CD4-positive, alpha-beta T cell treated with Interleukin-4 for 4 hours (primary cell): ENCODE measurements at places on chromosomes 5 and 9.
A peak's percentile ranks its signal among the peaks of the same experiment; 100 is the strongest.

- DNase-seq: no peak
Measured at GRCh38 chr5:133995883-133996563, 8.8 kb downstream of the VDAC1 start.

DNA sequence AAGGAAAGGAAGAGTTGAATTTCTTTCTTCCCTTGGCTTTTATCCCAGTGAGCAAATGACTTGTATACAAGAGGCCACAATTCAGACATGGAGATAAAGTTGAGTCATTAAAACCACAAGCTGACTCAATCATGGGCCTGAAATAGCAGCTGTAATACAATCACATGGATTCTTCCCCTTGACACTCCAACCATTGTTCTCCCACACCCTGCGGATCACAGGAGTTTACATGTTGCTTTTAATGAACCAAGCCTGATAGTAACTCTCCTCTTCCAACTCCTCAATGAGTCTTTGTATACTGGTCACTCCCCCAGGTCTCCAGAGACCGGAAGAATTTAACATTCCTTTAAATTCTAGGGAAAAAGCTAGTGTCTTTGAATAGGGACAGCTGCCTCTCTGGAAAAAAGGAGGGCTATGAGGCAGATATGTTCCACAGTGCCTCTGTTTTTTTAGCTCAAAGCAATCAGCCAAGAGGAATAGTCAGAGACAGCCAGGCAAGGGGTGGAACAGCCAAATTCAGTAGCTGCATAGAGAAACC is 32.4 kb downstream of the PCDHGC5 start:
- peak; percentile 15 for DNase-seq

GRCh38 chr5:68049053-68049713 is 166.4 kb upstream of the PIK3R1 start:
- DNase-seq: no peak

DNA sequence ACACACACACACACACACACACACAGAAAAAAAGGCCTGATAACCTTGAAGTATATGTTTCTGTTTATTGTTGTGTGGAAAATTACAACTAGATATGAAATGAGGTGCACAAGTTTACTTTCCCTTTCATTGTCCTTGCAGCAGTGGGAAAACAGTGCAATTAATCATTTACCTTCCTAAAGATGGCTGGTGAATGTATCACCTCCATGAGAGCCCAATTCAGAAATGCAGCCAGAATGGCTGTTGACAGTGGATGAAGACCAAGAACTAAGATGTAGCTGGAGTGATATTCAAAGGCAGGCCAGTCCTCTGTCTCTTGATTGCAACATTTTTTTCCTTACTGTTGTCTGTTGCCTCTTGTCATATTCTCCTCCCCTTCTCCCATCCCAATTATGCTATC is 49.6 kb upstream of the EIF4EBP3 start:
- no peak for DNase-seq

GRCh38 chr5:154364771-154365170 is 81.0 kb upstream of the SAP30L start:
- DNase-seq: no peak

- DNase-seq: no peak
Measured at GRCh38 chr5:149485655-149486615, 65.3 kb downstream of the CSNK1A1 start.

GRCh38 chr9:78296201-78296892 is 578 bp upstream of the PSAT1 start:
- no peak for DNase-seq

- DNase-seq: no peak
Measured at GRCh38 chr5:11128021-11128420, 367.0 kb upstream of the DAP start.

- no peak for DNase-seq
Measured at GRCh38 chr9:95266649-95267048, 50.9 kb downstream of the FANCC start.

DNA sequence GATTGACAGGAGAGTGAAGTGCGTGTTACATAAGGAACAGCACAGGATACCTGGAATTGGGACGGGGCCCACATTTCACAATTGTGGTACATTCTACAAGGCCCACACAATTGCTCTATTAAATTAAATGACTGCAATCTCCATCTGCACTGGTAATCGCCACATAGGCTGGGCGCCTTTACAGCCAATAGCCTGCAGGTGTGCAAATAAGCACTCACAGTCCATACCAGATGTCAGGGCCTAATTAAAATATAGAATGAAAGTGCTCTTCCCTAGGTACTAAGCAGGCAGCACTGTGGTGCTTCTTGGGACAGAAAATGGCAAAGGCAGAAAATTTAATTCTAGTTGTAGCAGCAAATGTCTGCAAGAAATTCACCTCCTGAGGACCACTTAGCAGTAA is 82.7 kb downstream of the ATP10B start:
- no peak for DNase-seq

DNA sequence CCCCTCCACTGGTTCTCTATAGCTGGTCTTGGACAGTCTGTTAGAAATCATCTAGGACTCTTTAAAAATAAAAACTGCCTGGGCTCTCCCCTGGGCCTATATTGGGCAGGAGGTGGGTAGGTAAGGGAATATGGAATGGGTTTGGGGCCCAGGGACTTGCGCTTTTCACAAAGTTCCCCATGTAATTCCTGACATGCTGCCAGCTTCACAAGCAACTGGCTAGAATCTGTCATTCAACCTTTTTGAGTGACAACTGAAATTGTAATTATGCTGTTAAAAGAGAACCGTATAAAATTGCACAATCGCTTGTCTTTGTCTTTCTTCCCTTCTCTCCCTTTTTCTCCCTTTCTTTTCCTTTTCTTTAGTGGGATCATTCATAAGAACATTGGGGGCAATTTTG is 603.1 kb downstream of the EBF1 start:
- DNase-seq: no peak

DNA sequence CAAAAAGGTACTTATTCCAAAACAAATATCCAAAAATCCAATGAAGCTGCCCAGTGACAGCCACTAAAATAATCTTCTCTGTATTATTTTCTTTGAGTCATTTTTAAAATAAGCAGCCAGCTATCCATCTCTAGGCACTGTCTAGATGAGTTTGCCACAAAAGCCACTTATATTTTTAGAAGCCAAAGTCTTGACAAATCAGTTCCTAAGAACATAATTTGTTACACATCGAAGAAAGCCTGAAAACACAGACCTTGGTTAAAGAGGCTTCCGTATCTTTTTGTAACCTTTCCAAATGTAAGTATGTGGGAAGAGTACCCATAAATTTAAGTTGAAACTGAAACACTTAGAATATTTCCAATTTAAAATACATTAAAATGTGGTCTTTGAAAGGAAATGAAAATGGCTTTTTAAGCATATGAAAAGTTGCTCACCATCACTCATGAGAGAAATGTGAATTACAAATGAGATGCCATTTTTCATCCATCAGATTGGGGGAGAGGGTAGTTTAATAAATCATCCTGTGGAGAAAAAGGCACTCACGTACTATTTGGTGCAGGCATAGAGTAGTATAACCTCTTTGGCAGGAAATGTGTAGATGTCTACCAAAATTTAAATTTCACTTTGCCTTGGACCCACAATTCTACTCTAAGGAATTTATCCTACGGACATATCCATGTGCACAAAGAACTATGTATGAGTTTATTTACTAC is 180.4 kb downstream of the MLLT3 start:
- no peak for DNase-seq

GRCh38 chr5:10470669-10471068 is 29.0 kb downstream of the ROPN1L start:
- no peak for DNase-seq

DNA sequence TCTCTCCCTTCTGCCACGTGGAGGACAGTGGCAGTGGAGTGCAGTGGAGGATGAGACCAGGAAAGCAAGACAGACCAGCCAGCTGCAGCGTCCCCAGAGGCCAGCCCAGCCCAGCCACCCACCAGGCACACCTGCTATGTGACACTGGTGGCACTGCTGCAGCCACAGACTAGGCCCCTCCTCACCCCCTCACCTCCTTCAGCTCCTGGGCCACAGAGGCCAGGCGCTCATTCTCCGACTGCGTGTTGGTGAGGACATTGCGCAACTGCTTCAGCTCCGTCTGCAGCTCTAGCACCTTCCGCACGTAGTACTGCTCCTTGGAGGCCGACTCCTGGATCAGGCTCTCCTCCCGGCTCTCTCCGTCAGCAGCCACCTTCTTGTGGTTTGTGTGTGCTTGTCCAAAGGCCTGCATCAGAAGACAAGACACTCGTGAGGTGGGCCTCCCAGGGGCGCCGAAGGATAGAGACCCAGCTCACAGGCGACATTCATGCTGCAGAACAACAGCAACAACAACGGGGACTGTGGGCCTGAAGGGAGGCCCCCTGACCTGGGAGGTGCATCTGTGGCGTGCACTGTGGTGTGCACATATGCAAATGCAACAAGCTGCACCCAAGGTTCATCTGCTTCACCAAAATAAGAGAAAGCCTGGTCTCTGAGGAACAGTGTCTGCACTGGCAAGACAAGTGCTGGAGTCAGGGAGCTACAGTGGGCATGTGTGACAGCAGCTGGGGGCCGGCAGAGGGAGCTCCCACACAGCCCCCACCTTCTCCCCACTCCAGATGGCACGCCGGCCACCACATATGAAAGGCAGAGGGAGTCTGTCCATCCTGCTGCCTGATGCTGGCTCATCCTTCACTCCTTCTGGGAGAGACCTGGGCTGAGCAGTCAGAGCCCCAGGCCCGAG is 35.5 kb downstream of the BICD2 start:
- no peak for DNase-seq

DNA sequence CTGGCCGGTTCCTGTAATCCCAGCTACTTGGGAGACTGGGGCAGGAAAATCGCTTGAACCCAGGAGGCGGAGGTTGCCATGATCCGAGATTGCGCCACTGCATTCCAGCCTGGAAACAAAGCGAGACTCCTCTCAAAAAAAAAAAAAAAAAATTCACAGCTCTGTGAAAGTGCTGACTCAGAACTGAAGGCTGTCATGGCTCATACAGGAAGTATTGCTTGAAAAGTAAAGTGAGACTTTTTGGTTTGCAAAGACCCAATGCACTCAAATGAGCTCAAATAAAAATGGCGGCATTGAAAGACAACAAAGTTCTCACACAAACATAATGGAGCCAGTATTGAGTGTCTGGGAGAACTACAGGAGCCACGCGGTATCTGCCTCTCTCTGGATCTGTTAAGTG is 202.1 kb downstream of the FBXL7 start:
- DNase-seq: no peak

DNA sequence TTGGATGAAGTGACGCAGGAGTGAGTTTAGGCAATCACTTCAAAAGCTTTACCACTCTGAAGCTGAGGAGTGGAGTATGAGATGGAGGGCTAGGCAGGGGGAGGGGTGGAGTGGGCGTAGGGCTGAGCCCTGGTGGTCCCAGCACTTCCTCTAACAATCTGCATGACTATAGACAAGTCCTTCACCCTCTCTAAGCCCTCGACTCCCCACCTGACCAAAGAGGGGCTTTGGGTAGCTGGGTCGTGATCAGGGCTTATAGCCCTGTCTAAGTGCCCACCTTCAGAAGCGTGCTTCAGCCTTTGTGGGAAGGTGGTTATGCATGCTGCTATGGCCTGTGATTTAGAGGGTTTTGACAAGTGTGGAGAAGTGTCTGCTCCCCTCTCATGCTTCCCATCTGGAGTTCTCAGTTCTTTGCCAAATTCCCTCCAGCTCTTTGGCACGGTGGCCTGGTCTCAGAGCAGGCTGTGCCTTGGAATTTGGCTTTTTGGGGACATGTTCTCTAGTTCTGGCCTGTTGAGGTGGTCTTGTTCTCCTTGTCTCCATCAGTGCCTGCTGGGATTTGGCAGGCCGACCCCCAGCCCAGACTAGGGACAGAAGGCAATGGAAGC is 53.0 kb downstream of the ACTBL2 start:
- no peak for DNase-seq

DNA sequence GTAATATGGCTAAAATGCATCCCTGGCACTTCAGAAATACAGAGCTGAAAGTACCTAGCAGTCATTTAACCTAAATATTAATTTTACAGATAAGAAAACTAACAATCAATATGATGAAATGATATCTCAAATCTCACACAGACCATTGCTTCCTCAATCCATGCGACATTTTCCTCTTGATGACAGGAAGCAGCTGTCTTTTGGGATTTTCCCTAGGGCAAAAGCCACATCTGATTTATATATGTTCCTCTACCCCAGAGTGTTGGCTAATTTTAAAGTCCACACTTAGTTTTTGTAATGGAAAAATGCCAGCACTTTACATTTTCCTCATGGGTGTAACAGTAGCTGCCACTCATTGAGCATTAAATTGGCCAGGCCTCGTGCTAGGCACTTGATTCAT is 47.7 kb upstream of the ITGA1 start:
- DNase-seq: no peak

- no peak for DNase-seq
Measured at GRCh38 chr5:4716781-4717180, 423.3 kb upstream of the ADAMTS16 start.

GRCh38 chr9:127863191-127863621 is 8.7 kb upstream of the ENG start:
- no peak for DNase-seq

- DNase-seq: no peak
Measured at GRCh38 chr5:73265641-73266040, 92.6 kb downstream of the TMEM174 start.

DNA sequence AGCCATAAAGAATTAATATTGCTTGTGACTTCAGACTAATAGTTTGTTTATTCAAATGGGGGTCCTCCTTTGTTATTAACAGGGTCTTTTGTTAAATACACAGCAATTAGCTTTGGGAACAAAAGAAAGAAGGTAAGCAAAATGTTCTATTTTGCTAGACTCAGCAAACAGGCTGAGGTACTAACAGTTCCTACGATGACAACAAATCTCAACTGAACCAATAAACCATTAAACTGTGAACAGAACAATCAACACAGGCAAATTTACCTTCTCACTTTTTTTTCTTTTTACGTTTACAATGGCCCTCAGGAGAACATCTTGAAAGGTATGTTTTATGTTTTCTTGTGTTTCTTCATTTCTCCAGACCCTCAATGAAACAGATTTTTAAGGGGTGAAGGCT is 207.2 kb downstream of the NFIB start:
- no peak for DNase-seq

DNA sequence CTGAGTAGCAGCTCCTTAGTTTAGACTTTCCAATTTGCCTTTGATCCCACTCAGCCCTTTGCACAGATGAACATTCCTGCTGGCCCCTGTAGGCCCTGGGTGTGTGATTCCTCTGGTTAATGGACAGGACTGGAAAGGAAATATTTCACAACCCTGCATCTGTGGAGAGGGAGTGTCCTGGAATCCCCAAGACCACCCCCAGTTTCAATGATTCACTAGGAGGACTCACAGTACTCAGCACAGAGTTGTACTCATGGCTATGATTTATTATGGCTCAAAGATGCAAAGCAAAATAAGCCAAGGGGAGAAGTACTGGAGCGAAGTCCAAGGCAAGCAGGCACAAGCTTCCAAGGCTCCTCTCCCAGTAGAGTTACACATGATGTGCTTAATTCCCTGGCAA is 42.4 kb upstream of the TJP2 start:
- no peak for DNase-seq

- no peak for DNase-seq
Measured at GRCh38 chr5:72145348-72145747, 38.1 kb downstream of the MAP1B start.

GRCh38 chr5:134603059-134603458 is 29.6 kb downstream of the SAR1B start:
- no peak for DNase-seq
